ENCODE measurements at places on chromosomes 11 and 22.

- DNase-seq, result no peak
Measured at GRCh38 chr11:132943706-132944568, 588.4 kb downstream of the OPCML start.

- no peak for DNase-seq
Measured at GRCh38 chr11:77557553-77557952, 32.2 kb upstream of the AQP11 start.

DNA sequence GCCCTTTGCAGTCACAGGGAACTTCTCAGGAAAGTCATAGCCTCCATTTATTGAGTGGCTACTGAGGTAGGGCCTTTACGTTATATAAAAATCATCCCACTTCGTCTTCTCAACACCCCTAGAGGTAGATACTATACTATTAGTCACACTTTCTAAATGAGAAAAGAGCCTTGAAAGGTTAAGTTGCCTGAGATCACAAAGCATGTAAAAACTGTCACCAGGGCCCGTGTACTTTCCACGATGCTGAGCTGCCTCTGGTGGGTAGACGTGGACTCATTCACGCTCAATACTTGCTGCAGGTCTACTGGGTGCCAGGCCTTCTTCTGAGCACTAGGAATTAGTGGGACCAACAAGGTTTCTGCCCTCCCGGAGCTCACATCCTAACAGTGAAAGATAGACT is 16.3 kb downstream of the CHRDL2 start:
- no peak for DNase-seq

DNA sequence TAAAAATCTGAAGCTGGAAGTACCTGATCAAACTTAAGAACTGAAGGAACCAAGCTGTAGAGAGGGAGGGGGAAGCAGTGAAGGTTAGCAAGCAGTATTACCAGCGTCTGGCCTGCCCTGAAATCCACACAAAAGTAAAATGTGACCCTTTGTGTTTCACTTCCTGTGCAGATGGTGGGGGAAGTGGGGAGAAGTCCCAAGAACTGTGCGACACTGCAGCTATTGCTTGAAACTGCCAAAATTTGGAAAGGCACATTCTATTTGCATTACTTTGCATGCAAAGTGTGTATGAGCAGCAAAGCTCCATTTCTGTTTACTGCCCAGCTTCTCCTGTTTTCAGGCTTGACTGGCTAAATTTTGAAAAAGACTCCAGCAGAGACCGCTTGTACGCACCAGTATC is 72.1 kb upstream of the BMAL1 start:
- no peak for DNase-seq

GRCh38 chr22:49633010-49633324 is 194.7 kb downstream of the BRD1 start:
- no peak for DNase-seq

- DNase-seq, result no peak
Measured at GRCh38 chr11:41675205-41675604, 215.8 kb upstream of the LRRC4C start.

- no peak for DNase-seq
Measured at GRCh38 chr11:80523057-80523456, 1082.2 kb upstream of the TENM4 start.

- no peak for DNase-seq
Measured at GRCh38 chr11:45414088-45414487, 127.9 kb upstream of the SYT13 start.

DNA sequence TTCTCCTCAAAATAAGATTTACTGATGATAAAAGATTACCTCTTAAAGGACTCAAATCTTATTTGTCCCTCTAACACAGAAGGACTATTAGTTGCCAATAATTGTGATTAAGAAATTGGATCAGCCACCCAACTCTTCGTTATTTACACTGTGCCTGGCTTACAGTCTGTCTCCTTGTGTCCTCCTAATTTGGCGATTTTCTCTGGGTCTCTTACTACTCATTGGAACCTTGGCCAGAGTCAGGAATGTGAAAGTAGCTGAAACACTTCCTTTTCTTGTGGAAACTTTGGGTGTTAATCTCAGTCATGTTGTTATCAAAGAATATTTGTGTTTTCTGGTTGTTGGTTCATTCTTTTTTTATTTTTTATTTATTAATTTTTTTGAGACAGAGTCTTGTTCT is 83.2 kb downstream of the TEAD1 start:
- no peak for DNase-seq

DNA sequence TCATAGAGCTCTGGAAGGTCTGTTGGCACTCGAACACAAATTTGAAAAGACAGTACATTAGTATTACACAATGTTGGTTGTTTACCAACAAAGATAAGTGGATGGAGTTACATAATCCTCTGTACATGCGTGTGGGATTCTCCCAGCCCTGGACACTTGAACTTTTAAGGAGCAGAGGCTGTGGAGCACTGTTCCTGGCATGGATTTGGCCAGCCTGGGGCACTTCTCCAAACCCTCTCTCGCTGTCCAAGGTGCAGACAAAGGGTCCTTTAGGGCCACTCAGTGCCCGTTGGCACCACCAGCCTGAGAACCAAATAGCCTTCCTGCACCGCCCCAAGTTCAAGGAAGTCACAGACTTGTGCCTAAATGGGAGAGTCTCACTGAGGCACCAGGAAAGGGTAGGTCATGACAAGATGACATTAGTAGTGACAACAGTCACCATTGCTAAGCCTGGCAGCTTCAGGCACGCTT is 1.6 kb upstream of the ANO1 start:
- no peak for DNase-seq

DNA sequence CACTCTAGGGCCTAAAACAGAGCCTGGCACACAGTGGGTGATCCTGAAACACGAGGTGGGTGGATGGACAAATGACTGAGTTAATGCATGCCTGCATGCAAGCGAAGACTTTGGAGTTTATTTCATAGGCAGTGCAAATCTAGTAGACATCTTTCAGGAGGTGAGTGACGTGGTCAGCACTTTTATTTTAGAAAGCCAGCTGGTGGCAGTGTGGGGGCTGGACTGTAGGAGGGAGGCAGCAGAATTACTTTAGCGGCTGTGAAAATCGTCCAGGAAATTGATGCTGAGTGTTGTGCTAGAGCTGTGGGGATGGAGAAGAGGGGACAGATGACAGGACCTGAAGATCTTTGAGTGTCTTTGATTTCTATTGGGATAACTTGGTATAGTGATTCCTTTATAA is 47.1 kb downstream of the BMAL1 start:
- DNase-seq, result no peak

- no peak for DNase-seq
Measured at GRCh38 chr11:17347676-17348075, 3.9 kb upstream of the NCR3LG1 start.

GRCh38 chr11:45737056-45737455 is 67.9 kb upstream of the SLC35C1 start:
- DNase-seq, result no peak

GRCh38 chr11:90135016-90135415 is 553 bp downstream of the NAALAD2 start:
- DNase-seq, result no peak

- DNase-seq, result no peak
Measured at GRCh38 chr11:26905368-26905767, 88.5 kb upstream of the FIBIN start.

- no peak for DNase-seq
Measured at GRCh38 chr11:10625982-10626311, 57.5 kb upstream of the LYVE1 start.

GRCh38 chr22:45496451-45496941 is 6.2 kb upstream of the FBLN1 start:
- DNase-seq, result no peak

All from NCI-H1694 (cell line).